Bladder microvascular endothelial cell (primary cell): ENCODE measurements at places on chromosomes 4 and X. TPM values are rescaled to one million over a fixed set of nuclear protein-coding genes. Genes with fewer than 3 reads are reported as not detected.

Gene CFP
- 0.06 and 0.49 TPM in 2 replicates for total RNA-seq

Gene MAP3K15
- total RNA-seq, result under 0.01 and 0.06 TPM in 2 replicates

Gene MAGEA8
- total RNA-seq, result not detected in 2 replicates

Gene CLCN5
- 5.2 and 8.1 TPM in 2 replicates for total RNA-seq

Gene TASL
- not detected in 2 replicates for total RNA-seq

Gene OTC
- 0.69 TPM in 1 of 2 replicates, not detected in the other for total RNA-seq

Gene COX7B2
- total RNA-seq, result not detected in 2 replicates

Gene WDFY3
- 55.0 and 147 TPM in 2 replicates for total RNA-seq

Gene SLC9B2
- total RNA-seq, result 14.2 and 22.6 TPM in 2 replicates

Gene PDGFRA
- total RNA-seq, result 0.76 and 0.81 TPM in 2 replicates

Gene SPANXA1
- total RNA-seq, result not detected in 2 replicates

Gene PPEF2
- total RNA-seq, result not detected in 2 replicates

Gene FRMD7
- total RNA-seq, result under 0.01 TPM in 1 of 2 replicates, not detected in the other

Gene BTC
- total RNA-seq, result under 0.01 and 0.06 TPM in 2 replicates

Gene SERPINA7
- not detected in 2 replicates for total RNA-seq

Gene DSPP
- total RNA-seq, result not detected in 2 replicates

Gene ITGB1BP2
- total RNA-seq, result 1.1 and 5.2 TPM in 2 replicates

Gene PDLIM3
- total RNA-seq, result 13.0 and 47.0 TPM in 2 replicates

Gene RRAGB
- 19.8 and 29.6 TPM in 2 replicates for total RNA-seq

Gene HNRNPDL
- 82.7 and 153 TPM in 2 replicates for total RNA-seq

Gene PNMA5
- not detected in 2 replicates for total RNA-seq

Gene LIMCH1
- 41.9 and 57.3 TPM in 2 replicates for total RNA-seq
